ENCODE measurements at places on chromosomes 16 and 17.

DNA sequence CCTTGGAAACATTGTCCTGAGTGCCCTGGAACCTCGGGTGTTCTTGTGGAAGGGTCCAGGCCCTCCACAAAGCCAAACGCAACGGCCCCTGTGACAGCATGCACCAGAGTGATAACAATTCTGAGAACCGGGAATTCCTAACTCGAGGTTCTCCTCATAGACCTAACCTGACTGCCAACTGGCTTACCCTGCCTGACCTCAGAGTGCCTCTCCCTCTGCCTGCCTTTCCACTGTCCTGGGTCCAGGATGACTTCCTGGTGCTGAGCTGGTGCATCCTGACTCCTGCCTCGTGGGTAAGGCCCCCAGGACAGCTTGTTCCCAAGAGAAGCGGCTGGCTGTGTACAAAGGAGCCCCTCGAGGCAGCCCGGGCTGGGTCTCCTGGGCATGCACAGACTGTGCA is 51.8 kb downstream of the SRL start:
- DNase-seq: no peak

- no peak for DNase-seq
These were observed 644 bp downstream of the NFAT5 start for GRCh38 chr16:69566240-69566980.

- no peak for DNase-seq
These were observed at the start of gene ARL4D for GRCh38 chr17:43398724-43399595. Gene ARL4D, plus strand, starts transcription at chr17:43398993. Its CDS starts 740 bp downstream, at chr17:43399733.

DNA sequence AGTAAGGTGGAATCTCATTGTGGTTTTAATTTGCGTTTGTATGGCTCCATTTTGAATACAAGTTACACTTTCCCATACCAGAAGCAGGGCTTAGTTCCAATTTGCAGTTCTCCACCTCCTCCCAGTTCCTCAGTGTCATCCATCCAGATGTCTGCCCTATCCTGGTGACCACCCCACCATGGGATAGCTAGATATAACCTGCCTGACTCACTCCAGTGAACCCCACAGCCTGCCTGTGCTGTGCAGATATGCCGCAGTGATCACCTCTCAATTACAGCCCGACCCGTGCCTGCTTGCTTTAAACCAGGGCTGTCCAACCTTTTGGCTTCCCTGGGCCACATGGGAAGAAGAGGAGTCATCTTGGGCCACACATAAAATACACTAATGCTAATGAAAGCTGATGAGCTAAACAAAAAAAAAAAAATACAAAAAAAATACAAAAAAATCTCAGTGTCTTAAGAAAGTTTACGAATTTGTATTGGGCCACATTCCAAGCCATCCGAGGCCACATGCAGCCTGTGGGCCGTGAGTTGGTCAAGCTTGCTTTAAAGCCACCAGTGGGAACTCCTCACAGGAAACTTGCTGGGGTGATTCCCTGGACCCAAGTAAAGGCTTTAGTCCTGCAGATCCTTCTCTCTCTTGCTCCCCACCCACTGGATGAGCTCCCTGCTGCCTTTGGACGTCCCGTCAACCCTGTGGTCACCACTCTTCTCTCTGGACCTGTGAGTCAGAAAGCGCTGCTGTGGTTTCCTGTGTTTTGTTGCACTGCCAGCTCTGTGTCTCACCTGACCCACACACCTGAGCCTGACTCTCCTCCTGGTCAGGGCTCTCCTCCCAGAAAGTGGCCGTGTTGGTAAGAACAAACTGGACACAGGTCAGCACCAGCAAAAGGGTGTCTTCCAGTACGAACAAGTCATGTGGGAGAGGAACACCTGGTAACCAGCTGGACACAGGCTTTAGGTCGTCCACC is 83.0 kb downstream of the EMP2 start:
- DNase-seq: no peak

GRCh38 chr16:86960266-86960665 is 356.9 kb downstream of the C16orf95 start:
- no peak for DNase-seq

DNA sequence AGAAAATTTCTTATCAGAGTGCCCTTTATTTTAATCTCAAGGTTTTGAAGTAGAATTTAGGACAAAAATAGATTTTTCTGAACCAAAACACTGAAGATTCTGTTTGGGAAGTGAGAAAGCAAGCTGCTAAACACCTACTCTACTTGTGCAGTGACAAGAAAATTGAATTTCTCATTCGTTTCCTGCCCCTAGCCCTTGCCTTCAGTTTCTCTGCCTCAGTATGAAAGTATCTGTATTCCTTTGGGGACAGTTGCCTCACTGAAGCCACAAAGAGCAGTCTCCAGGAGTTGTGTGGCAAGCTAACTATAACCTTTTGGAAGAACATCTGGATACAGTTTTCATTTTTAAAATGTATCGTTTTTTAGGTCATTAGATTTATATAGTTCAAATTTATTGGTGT is 19.7 kb downstream of the MOSMO start:
- no peak for DNase-seq

DNA sequence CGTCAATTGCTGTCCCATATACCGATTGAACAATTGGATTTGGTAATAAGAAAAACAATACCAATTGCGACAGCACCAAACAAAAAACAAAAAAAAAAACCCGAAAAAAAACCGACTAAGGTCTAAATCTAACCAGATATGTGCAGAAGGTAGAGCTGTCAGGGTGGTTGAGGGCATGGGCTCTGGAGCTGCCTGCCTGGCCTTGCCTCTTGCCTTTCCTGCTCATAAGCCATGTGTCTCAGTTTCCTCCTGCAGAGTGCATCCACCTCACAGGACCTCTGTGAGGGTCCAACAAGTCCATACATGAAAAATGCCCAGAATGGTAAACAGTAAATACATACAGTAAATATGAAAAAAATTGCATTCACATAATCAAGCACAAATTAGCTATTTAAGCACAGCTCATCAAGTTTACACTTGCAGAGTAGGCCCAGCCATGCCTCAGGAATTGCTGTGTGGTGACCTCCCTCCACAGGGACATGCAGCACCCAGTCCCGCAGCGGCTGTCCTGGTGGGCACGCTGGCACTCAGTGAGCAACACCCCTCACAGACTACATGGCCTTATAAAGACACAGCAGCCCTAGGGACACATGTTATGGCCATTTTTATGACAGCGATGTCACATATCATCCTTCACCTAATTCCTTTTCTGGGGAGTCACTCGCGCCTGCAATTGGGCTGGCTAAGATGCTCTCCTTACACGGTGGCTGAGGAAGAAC is 17.9 kb downstream of the TBC1D28 start:
- no peak for DNase-seq

- no peak for DNase-seq
These were observed 355.3 kb downstream of the SLC39A11 start for GRCh38 chr17:72737151-72737690.

GRCh38 chr16:1197237-1197866 is 27.7 kb downstream of the TPSG1 start:
- DNase-seq: no peak

DNA sequence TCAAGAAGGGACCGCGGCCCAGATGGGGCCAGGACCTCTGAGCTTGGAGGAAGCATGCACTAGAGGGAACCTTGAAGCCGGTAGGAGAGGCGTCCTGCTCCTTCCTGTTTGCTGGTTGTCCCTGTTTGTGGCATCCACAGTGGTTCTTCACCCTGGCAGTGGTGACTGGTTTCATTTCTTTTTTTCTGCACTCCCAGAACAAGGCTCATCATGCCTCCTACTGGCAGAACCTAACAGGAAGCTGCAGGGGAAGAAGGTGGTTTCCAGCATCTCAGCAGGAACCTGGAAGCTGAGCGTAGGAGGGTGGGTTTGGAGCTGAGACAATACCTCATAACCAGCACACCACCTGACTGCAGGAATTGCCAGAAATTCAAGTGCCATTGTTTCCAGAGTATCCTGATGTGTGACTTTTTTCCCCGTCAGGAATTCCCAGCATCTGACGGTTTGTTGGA is 5.8 kb downstream of the TMEM231 start:
- DNase-seq: peak; percentile 49

DNA sequence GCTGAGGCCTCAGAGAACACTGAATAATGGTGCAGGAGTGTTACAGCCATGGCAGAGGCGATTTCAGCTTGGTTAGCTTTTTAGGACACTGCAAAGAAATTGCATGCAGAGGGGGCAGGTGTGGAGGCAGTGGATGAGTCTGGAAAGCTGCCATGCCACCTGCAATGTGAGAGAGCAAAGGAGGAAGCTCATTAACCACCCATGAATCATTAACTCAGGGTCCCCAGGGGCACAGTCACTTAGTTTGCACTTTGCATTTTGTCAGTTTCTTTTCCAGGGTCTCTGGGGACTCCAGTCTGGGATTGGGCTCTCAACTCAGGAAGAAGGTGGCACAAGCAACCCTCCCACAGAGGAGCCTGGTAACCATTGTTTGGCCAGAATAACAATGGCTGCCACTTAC is 132.9 kb downstream of the USP31 start:
- DNase-seq: no peak

DNA sequence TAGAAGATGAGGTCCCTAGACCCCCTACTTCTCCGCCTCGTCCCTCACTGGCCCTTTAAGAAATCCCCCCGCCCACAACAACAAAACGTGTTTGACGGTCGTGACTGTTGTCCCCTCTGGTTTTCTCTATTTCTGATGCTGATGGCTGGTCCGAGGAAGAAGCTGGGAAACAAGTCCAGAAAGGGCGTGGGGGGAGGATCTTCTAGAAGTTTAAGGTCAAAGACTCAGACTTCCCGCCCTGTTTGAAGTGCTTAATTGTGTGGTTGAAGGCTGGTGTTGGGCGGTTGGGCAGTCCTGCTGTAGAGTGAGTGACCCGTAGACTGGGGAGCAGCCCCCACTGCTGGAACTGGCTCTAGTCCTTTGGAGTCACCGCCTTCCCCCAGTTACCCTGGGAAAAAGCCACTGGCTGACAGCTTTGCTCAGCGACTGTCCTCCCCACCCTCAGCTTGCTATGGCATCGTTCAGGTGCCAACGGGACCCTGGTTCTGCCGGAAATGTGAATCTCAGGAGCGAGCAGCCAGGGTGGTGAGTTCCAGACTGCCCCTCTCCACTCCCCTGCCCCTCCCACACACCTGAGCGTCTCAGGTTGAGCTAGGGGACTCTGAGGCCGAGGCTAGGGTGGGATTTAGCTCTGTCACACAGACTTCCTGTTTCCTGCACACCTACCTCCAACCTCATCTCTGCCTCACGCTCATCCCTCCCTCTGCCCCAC is 1.6 kb downstream of the MLLT6 start:
- no peak for DNase-seq

- no peak for DNase-seq
These were observed 885.8 kb downstream of the KCNJ2 start for GRCh38 chr17:71055128-71055527.

DNA sequence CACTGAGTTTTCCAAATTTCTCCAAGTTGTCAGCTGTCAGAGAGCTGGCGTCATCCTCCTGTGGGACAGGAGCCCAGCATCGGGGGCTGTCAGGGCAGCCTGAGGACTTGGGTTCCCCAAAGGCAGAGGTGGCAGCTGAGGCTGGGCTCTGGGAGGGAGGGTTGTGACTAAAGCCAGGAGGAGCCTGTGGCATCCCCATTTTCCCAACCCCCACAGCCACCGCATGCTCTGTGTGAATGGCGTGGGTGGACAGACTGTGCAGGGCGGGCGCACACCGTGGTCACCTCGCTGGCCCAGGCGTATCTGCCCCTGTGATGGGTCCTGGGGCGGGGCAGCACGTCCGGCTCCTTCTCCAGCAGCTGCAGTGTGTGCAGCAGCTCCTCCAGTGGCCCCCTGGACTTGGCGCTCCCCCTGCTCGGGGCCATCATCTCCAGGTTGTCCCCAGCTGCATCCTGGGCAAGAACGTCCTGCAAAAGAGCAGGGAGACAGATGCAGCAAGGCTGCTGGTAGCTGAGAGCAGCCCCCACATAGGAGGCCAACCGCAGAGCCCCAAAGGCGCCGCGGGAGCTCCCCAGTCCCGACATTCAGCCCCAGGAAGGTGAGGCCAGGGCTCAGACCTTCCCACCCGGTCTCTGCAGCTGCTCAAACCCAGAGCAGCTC is 24.8 kb downstream of the CEP131 start:
- no peak for DNase-seq

GRCh38 chr16:68529931-68530701 is 9.0 kb upstream of the ZFP90 start:
- DNase-seq: peak; percentile 69

- DNase-seq: no peak
These were observed 1.6 kb downstream of the RAB11FIP4 start for GRCh38 chr17:31392856-31393748.

DNA sequence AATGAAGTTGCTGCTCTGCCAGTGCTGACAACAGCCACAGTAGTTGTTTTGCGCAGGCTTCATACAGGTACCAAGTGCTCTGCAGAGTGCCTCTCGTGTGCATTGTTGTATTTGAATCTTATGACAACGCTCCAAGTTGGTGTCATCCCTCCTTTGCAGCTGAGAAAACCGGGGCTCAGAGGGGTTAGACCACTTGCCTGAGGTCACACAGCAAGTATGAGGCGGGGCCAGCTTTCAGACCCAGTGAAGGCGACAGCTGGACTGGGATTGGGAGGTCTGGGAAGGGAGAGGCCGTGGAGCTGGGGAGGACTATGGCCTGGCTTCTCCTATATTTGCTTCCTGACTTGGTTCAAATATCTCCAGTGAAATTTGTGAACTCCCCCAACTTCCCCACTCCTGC is 33.2 kb downstream of the WNT9B start:
- DNase-seq: no peak

DNA sequence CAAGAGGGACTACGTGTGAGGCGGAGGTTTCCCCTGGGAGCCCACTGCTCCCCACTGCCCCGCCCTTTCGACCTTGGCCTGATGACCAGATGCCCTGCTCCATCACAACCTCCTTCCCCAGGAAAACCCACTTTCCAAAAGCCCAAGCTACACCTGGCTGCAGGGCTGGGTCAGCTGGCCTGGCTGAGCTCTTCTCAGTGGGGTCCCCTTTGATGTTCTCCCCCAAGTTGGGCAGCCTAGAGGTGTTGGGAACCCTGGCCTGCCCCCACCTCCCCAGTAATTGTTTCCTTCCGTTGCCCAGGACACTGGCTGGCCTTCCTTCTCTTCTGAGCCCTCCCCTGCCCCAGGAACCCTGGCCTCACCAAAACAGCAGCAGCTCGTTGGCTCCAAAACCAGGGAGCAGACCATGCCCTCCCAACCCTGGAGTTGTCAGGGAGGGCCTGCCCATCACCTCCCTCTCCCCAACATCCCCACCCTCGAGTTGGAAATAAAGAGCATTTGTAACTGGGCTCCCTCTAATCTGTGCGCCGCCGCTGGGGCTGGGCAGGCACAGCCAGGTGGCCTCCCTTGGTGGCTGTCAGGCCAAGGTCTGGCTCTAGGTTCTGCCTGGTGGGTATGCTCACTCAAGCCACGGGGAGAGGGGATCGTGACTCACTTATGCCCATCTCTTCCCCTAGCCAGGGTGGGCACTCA is 1.4 kb downstream of the CLDN9 start:
- no peak for DNase-seq

DNA sequence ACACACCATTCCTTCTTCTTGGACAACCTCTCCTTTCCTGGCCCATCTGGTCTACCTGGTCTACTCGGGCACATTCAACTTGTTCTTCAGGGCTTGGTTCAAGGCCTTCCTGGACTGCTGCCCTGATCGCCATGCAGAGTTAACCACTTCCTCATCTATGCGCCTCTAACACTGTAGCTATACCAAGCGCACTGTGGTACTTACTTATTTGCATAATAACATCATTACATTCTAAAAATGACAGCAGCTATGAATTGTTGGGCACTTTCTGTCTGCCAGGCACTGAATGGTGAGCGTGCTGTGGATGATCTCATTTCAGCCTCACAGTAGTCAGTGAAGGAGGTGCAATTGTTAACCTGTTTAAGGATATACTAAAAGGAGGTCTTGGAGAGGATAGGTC is 66.9 kb upstream of the SDK2 start:
- DNase-seq: no peak

- DNase-seq: no peak
These were observed 16.1 kb downstream of the G6PC3 start for GRCh38 chr17:44086364-44087311.

GRCh38 chr17:82668024-82668630 is 19.9 kb upstream of the WDR45B start:
- no peak for DNase-seq

All from GM12864 (cell line).